ENCODE measurements at places on chromosomes 11 and 22.

- H3K36me3 ChIP-seq: peaks cover 3% of the 10 kb centered on the region
- no peak for DNase-seq
- H3K27me3 ChIP-seq: peaks cover 2% of the 10 kb centered on the region
- H3K4me3 ChIP-seq: no peak overlapping the region
- no peaks in the 10 kb centered on the region for H3K4me1 ChIP-seq
- H3K27ac ChIP-seq: no peak overlapping the region
Measured at GRCh38 chr11:18761741-18762140, 29.9 kb downstream of the PTPN5 start.

DNA sequence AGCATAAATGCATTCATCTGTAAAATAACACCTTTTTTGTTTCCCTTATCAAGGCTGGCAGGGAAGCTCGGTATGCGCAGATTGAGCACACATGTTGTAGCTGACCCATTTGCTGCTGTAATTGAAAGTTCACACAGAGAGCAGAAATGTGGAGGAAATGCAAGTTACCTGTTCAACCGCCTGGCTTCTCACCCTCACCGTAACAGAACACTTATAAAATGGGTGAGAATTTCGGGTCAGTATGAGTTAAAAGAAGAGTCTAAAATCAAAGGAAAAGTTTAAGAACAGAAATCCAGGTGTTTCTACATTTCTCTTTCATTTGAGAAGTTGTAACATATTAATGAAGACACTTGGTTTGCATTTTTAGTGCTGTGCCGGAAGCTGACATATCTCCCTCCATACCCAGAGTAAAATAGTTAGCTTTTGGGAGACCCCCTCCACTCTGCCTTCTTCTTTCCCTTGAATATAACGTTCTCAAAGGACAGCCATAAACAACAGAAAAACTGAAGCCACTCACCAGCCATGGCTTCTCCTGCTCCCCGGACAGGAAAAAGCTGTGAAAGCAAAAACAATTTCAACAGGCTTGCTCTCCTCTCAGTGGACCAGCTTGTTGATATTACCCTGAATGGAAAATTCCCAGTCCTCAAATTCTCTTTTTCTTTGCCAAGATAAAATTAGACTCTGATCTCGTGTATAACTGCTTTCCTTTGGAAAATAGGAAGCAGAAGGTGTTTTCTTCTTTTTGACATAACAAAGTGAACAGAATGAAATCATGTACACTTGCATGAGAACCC is at the start of gene CASP12:
Gene CASP12, minus strand, starts transcription at position 570 of the 794 bp plus-strand sequence.
- no peak for DNase-seq
- no peaks in the 10 kb centered on the region for H3K4me1 ChIP-seq
- H3K36me3 ChIP-seq: no peaks in the 10 kb centered on the region
- H3K27ac ChIP-seq: no peak within 1 kb of the TSS

DNA sequence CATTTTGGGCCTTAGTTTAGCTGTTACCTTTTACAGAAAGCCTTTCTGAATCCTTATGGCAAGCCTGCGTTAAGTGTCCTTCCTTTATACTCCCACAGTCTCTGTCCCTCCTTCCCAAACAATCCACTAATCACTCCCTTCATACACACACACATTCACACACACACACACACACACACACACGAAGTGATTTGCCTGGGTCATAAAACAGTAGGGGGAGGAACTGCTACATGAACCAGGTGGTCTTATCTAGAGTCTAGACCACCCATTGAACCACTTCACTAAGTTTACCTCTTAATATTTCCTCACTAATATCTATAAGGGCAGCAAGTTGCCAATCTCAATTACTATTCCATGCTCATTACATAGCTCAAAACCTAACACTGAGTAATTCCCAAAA is 196.7 kb upstream of the GUCY1A2 start:
- H3K27ac ChIP-seq: no peak overlapping the region
- no peak for DNase-seq
- H3K4me1 ChIP-seq: peaks cover 5% of the 10 kb centered on the region
- no peaks in the 10 kb centered on the region for H3K27me3 ChIP-seq

- DNase-seq: no peak
- no peaks in the 10 kb centered on the region for H3K27me3 ChIP-seq
- H3K4me3 ChIP-seq: no peak overlapping the region
Measured at GRCh38 chr11:118238929-118239328, 13.2 kb downstream of the MPZL3 start.

- no peaks in the 10 kb centered on the region for H3K4me1 ChIP-seq
- peak; percentile 61 for DNase-seq
- H3K27ac ChIP-seq: no peak overlapping the region
- H3K4me3 ChIP-seq: no peak overlapping the region
- peaks cover 28% of the 10 kb centered on the region for H3K27me3 ChIP-seq
- no peaks in the 10 kb centered on the region for H3K36me3 ChIP-seq
Measured at GRCh38 chr11:2140411-2141400, 1.5 kb upstream of the IGF2 start.

DNA sequence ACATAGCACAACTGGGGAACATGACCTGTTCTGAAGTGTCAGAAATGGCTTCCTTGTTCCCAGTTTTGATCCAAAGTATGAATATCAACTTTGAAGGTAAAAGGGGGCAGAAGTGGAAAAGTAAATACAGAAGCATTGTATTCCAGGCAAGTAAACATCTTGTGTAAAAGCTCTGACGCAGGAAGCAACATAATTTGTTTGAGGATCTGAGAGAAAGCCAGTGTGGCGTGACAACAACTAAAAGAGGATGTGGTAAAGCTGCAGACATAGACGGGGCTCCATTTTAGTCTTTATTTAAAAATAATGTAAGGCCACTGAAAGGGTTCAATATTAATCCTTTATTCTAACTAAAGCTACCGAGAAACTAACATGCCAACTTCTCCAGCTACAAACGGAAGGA is 310.2 kb downstream of the DLG2 start:
- no peaks in the 10 kb centered on the region for H3K27me3 ChIP-seq
- no peaks in the 10 kb centered on the region for H3K4me1 ChIP-seq
- no peak overlapping the region for H3K27ac ChIP-seq
- DNase-seq: no peak
- no peaks in the 10 kb centered on the region for H3K36me3 ChIP-seq

- H3K27me3 ChIP-seq: peaks cover 2% of the 10 kb centered on the region
- no peaks in the 10 kb centered on the region for H3K36me3 ChIP-seq
- peaks cover 8% of the 10 kb centered on the region for H3K4me1 ChIP-seq
- no peak overlapping the region for H3K4me3 ChIP-seq
- H3K27ac ChIP-seq: no peak overlapping the region
- no peak for DNase-seq
Measured at GRCh38 chr11:101262258-101262657, 132.6 kb upstream of the PGR start.

- H3K36me3 ChIP-seq: no peaks in the 10 kb centered on the region
- H3K27ac ChIP-seq: no peak overlapping the region
- H3K27me3 ChIP-seq: no peaks in the 10 kb centered on the region
- no peak for DNase-seq
- no peak overlapping the region for H3K4me3 ChIP-seq
- H3K4me1 ChIP-seq: no peaks in the 10 kb centered on the region
Measured at GRCh38 chr11:131404010-131404409, 33.6 kb downstream of the NTM start.

- peaks cover under 1% of the 10 kb centered on the region for H3K36me3 ChIP-seq
- H3K27ac ChIP-seq: no peak overlapping the region
- H3K4me3 ChIP-seq: no peak overlapping the region
- peaks cover 2% of the 10 kb centered on the region for H3K27me3 ChIP-seq
- H3K4me1 ChIP-seq: peaks cover 4% of the 10 kb centered on the region
- no peak for DNase-seq
Measured at GRCh38 chr22:46163557-46163888, 13.2 kb downstream of the PPARA start.

DNA sequence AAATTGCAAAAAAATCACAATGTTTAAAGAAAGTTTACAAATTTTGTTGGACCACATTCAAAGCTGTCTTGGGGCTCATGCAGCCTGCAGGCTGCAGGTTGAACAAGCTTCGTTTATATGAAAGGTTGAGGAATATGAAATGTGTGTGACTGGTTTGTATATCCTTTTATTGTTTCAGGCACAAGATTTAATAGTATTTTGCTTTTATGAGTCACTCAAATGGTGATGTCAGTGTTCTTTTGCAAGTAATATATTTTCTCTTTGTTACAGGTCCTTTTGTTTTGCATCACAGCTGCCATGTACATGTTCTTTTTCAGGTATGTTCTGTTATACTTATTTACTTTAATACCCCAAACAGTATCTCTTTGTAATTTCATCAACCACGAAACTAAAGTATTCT is 198.6 kb downstream of the TMEM135 start:
- no peak for DNase-seq
- H3K27ac ChIP-seq: no peak overlapping the region
- no peak overlapping the region for H3K4me3 ChIP-seq
- no peaks in the 10 kb centered on the region for H3K27me3 ChIP-seq

GRCh38 chr11:96073536-96073935 is 149.6 kb upstream of the MTMR2 start:
- H3K4me1 ChIP-seq: peaks cover 17% of the 10 kb centered on the region
- H3K27me3 ChIP-seq: peaks cover 2% of the 10 kb centered on the region
- no peaks in the 10 kb centered on the region for H3K36me3 ChIP-seq
- no peak for DNase-seq

DNA sequence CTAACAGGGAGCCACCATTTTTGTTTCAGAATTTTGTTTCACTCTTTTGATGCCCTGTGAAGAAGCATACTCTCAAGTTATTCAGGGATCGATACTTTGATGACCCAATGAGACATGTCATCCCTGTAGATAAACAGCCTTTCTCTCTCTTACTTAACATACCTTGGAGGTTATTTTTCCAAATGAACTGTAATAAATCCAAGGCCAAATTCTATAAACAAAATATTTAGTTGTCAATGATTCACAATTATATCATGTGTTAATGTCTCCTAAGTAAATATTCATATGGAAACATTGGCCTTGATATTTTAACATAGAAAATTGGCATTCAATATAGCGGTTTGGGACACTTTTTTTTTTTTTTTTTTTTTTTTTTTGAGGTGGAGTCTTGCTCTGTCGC is 97.5 kb downstream of the LUZP2 start:
- H3K36me3 ChIP-seq: no peaks in the 10 kb centered on the region
- H3K27ac ChIP-seq: no peak overlapping the region
- no peak for DNase-seq
- H3K4me1 ChIP-seq: no peaks in the 10 kb centered on the region
- H3K4me3 ChIP-seq: no peak overlapping the region

DNA sequence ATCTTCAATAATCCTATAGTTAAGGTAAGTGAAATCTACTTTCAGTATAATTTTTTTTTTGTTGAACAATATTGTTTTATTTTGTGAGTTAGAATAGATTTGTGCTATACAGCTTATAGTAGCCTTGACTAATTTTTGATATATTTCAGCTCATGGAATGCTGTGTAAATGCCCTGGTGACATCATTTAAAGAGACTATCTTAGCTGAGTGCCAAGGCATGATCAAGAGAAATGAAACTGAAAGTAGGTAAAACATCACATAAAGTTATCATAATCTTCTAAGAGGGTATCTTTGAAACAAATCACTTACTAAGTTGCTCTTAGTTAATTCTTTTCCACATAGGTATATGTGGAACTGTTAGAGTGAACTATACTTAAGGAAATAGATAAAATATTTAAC is 51.4 kb upstream of the ACAT1 start:
- H3K4me3 ChIP-seq: no peak overlapping the region
- no peaks in the 10 kb centered on the region for H3K4me1 ChIP-seq
- H3K36me3 ChIP-seq: no peaks in the 10 kb centered on the region
- no peak for DNase-seq

DNA sequence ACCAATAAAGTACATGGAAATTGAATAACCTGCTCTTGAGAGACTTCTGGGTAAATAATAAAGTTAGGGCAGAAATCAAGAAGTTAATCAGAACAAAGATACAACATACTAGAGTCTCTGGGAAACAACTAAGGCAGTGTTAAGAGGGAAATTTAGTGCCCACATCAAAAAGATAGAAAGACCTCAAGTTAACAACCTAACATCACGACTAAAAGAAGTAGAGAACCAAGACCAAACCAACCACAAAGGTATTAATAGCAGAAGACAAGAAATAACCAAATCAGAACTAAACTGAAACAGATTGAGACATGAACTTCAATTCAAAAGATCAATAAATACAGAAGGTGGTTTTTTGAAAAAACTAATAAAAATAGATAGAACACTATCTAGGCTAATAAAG is 140.7 kb downstream of the JRKL start:
- H3K4me1 ChIP-seq: no peaks in the 10 kb centered on the region
- H3K36me3 ChIP-seq: no peaks in the 10 kb centered on the region
- no peak overlapping the region for H3K4me3 ChIP-seq
- H3K27ac ChIP-seq: no peak overlapping the region
- DNase-seq: no peak

- DNase-seq: no peak
- peaks cover under 1% of the 10 kb centered on the region for H3K4me1 ChIP-seq
- H3K36me3 ChIP-seq: no peaks in the 10 kb centered on the region
- no peak overlapping the region for H3K27ac ChIP-seq
- H3K4me3 ChIP-seq: no peak overlapping the region
Measured at GRCh38 chr22:20281891-20282290, 13.8 kb upstream of the RTN4R start.

- DNase-seq: no peak
- H3K4me1 ChIP-seq: no peaks in the 10 kb centered on the region
- H3K27ac ChIP-seq: no peak overlapping the region
- no peaks in the 10 kb centered on the region for H3K36me3 ChIP-seq
Measured at GRCh38 chr22:22125579-22126468, 118.8 kb upstream of the VPREB1 start.

DNA sequence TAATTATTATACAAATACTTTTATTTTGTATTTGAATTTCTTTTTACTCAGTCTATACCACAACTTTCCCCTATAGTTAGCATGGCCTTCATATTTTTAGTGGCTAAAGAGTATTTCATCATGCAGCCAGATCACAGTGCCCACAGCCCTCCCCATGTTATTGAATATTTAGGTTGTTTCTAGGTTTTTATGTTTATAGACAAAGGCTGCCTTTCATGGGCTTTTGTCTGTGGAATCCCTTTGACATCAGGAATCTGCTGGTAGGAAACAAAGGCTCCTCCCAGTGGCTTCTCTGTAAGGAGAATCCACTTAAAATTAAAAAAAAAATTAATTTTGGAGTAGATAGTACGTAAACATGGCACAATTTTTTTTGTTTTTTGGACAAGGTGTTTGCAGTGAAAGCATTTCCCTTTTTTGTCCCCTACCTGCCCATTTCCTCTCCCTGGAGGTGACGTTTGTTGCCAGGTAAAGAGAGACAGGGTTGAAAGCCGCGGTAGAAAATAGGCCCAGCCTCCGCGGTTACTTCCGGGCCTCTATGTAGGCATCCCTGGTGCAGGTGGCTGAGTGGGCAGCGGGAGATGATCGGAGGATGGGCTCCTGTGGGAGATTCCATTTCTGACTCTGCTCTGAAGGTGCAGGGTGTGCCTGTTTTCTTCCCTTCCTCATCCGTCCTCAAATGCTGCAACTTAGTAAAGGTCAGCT is 82.2 kb upstream of the OR4B1 start:
- no peaks in the 10 kb centered on the region for H3K4me1 ChIP-seq
- no peaks in the 10 kb centered on the region for H3K36me3 ChIP-seq
- no peak for DNase-seq
- no peak overlapping the region for H3K4me3 ChIP-seq
- H3K27me3 ChIP-seq: peaks cover 3% of the 10 kb centered on the region

DNA sequence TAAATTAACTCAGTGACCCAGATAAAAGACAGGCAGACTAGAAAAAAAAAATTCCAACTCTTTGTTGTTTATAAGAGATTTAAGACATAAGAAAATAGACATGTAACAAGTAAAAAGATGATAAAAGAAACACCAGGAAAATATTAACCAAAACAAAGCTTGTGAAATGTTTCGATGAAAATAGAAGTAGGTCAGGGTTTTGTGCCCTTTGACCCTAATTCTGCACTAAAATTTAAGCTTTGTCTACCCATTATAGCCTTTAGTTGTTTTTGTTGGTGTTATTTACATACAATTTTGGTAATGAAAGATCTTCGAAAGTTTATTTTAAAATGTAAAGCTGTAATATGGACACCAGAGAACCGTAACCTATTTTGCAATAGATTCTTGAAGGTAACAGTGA is 75.7 kb downstream of the LRRC4C start:
- H3K27ac ChIP-seq: no peak overlapping the region
- no peak overlapping the region for H3K4me3 ChIP-seq
- no peaks in the 10 kb centered on the region for H3K27me3 ChIP-seq
- no peak for DNase-seq
- no peaks in the 10 kb centered on the region for H3K36me3 ChIP-seq

Data from glutamatergic neuron (in vitro differentiated cells).